ENCODE measurements at places on chromosomes 1 and 21.
A peak's percentile ranks its signal among the peaks of the same experiment; 100 is the strongest.

DNA sequence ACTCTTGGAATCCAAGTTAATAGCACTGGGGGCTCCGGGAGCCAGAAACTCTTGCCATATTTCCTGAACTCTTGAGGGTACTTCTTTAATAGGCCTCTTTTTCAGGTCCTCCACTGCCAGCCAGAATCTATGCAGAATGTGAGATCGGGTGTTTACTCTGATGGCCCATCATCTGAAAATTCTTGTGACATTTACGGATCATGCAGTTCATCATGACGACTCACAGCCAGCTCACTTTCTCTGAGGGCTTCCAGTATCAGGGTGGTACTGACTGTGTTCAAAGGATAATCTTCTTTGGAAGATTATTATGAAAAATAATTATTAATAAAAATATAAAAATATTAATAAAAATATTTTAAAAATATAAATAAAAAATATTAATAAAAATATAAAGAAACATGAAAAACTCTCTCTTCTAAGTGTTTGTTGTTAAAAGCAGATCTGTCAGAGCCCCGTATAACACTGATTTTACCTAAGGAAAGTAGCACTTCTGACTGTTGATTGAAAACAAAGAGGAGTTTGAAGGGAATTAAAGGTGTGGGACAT, 194.3 kb upstream of the GREM2 start:
- DNase-seq = no peak

DNA sequence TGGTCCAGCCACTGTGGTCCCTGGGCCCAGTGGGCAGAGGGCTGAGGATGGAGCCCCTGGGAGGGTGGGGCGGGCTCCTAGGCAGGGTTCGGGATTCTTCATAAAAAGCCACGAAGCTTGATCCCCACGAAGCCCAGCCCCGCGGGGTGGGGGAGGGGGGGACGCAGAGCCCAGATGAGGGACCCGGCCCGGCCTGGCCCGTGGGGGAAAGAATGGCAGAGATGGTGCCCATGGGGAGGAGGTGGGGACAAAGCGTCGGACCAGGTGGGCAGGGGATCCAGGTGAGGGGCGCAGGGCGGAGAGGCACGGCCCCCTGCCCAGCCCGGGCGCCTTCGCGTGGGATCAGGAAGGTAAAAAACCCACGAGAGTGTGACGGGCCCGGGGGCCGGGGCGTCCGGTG, 6.0 kb upstream of the SMIM12 start:
- DNase-seq = no peak

- no peak for DNase-seq
These were observed 12.6 kb downstream of the COL6A1 start for GRCh38 chr21:45994086-45994661.

DNA sequence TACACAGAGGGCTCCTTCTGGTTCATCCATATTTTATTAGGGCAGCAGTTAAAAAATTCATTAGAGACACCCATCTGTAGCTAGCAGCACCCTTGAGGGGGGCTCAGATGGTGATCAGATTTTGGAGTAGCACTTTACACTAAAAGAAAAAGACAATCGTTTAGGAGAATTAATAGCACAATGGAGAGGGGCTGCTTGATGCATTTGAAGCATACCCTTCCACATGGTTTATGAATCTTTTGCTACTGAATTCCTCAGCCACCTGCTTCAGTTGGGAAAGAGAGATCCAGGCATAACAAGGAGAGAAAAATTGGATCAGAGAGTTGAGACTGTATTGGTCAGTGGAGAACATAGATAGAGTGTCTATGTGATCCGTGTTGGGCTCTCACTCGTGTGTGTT, 54.4 kb downstream of the DISC1 start:
- no peak for DNase-seq

- DNase-seq = peak; percentile 82
These were observed 99.2 kb downstream of the CTH start for GRCh38 chr1:70509996-70510876.

DNA sequence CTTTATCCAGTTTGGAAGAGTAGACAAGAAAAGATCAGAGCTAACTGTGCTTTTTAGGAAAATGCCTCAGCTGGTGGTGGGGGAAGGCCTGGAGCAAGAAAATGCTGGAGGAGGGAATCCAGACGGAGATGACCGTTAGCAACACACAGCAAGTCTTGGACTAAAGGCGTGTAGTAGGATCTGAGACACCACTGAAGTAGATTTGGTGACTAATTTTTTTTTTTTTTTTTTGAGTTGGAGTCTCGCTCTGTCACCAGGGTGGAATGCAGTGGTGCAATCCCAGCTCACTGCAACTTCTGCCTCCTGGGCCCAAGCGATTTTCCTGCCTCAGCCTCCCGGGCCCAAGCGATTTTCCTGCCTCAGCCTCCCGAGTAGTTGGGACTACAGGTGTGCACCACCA, 41.2 kb downstream of the LPAR3 start:
- DNase-seq = peak; percentile 94

DNA sequence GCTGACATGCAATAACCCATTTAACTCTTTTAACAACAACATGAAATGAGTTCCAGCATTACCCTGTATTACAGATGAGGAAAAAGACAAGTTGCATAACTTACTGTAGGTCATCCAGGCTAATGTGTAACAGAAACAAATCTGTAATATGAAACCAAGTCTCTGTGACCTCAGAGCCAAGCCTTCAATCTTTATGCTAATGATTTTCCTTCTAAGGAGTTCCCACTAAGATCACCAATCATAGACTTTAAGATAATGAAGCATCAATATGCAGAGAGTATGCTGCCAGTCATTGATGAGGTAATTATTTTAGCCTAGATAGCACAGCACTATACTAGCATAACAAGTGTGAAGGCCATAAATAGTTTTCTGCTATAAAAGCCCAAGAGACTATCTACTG, 35.6 kb upstream of the RNPC3 start:
- DNase-seq = no peak

GRCh38 chr1:26857473-26858060, 5.4 kb upstream of the SFN start:
- no peak for DNase-seq

- DNase-seq = no peak
These were observed 13.9 kb downstream of the DLGAP3 start for GRCh38 chr1:34915521-34915920.

DNA sequence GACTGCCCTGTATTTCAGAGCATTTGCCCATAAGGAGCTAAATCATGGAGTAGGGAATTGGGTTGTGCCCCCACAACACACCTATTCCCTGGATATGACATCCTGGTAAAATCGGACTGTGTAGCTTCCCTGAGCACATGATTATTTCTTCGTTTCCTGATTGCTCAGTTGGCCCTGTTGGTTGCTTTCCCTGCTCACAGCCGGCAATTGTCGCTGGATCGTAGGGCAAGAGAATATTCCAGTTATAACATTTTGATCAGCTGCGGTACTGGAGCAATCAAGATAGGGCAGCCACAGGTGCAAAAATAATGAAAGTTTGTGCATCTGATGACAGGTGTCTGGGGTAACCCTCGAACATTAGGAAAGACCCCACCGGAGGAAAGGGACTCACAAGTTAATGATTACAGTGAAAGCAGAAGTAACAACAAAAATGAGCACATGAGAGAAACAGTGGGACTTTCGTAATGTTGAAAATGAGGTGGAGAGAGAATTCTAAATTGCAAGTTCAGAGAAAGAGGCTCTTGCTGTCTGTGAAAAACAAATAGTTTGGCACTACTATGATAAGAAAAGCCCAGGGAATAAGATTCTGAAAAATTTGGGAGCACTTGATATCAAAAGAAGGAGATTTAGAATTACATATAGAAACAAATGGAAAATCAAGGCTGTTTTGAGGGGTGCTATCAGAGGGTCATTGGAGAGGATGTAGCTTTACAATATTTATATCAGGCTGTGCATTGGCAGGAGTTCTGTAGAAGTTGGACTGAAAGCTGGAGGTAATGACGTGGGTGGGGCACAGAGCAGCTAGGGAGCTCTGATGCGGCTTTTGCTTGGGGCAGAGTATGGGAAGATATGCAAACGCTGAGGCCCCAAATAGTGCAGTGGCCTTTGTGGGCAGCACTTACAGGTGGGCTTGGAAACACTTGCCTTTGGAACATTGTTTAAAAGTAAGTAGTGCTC, at the start of gene MAB21L3:
Gene MAB21L3 (plus strand): TSS at position 833 of the 957 bp plus-strand sequence. CDS start 1,217 bp downstream, outside the sequence.
- DNase-seq = no peak

DNA sequence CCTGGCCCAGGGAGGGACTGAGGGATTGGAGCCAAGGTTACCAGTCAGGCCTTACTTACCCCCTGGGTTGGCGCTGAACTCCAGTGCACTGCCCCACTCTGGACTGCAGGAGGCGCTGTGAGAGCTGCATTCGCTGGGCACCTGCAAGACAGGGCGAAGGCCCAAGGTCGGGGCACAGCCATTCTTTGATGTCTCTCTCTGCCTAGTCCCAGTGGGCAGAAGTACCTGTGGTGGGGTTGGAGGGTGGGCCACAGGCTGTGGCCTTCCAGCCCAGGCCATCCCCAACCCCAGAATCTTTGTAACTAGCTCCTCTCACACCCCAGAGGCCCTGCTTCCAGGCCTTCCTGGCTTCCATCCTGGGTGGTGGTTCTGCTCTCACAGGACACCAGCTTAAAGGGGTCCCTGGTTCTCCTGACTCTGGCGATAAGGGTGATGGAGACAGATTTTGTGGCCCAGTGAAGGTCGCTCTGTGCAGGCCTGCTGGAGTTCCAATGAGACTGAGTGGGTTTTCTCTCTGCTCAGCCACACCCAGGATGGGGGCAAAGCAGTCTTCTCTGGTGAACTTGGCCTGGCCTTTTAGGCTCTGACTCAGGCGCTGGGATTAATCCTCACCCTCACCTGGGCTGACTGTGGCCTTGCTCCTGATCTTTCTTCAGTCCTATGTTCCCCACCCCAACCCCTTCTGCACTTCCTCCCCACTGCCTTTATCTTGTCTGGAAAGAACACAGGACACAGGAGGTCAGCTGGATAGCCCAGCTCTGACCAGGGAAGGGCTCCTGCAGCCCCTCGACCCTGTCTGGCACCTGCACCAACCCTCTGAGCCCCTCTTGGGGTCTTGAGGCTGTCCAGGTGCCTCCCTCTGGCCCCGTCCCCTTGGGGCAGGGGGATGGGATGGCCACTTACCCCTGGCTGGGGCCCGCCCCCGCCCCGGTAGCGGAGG, 954 bp downstream of the MYOG start:
- DNase-seq = no peak

DNA sequence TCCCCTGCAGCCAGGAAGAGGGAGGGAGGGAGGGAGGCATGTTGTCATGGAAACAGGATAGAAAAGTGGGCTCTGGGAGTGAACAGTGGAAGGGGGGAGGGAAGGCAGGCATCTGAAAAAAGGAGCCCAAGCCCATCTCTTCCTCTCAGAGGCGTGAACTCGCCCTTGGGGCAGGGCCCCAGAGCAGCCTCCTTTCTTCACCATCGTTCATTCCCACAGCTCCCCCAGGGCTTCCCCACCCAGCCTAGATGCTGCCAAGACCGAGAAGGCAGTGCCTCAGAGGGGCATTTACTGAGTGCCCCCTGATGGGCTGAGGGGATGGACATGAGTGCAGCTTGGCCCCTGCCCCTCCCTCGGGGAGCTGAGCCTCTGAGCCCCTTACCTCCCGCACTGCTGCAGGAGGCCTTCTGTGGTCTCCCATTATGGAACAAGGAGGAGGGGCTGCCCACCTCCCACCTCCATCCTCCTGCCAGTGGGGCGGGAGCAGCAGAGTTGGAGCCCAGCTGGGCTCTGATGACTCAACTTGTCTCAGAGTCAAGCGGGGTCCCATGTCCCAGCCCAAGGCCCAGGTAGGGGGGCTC, 39.1 kb upstream of the KIF21B start:
- no peak for DNase-seq

GRCh38 chr1:14602136-14602535, 3.7 kb downstream of the KAZN start:
- peak; percentile 58 for DNase-seq

DNA sequence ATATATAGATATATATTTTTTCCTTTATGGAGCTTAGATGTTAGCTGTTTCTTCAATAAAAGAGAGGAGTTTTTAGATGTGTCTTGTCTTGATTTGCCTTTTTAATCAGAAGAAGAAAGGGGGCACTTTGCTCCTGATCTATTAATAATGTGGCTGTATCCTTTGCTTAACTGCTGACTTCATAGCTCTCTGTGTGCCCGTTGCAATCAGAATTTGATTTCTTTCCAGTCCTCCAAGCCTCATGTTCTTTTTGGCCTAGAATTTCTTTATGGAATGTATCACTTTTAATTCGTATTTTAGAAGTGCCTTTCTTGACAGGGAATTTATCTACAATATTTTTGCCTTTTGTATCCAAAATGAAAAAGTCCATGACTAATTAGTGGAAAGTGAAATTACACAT, 85.3 kb downstream of the C1orf21 start:
- no peak for DNase-seq

Data from RCC 7860 (cell line).